ENCODE measurements at places on chromosomes 2 and 18.

GRCh38 chr2:240024766-240025165 is 376 bp downstream of the NDUFA10 start:
- H3K4me1 ChIP-seq, result peaks cover 16% of the 10 kb centered on the region
- H3K36me3 ChIP-seq, result peaks cover 21% of the 10 kb centered on the region
- H3K27me3 ChIP-seq, result peaks cover 4% of the 10 kb centered on the region
- H3K4me3 ChIP-seq, result peak overlapping the region; percentile 93

DNA sequence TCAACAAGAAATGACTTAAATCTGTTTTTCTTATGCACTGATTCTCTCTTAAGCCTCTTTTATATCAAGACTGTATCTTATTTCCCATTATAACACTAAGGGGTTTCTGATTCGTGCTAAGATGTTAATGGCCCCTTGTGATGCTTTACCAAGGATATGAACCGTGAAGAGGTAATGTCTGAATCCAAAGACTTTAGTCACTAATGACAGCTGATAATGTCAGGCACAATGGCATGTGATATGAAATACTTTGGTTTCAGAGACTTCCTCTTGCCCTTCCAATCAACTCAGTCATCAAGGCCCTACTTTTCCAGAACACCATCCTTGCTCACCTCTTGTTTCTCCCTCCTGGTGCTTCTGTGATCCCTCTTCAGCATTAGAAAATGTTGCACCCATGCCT is 262.8 kb downstream of the KCNE4 start:
- no peaks in the 10 kb centered on the region for H3K36me3 ChIP-seq
- H3K4me1 ChIP-seq, result no peaks in the 10 kb centered on the region
- DNase-seq, result no peak
- no peaks in the 10 kb centered on the region for H3K27me3 ChIP-seq

- no peaks in the 10 kb centered on the region for H3K36me3 ChIP-seq
- H3K4me1 ChIP-seq, result peaks cover 7% of the 10 kb centered on the region
- peaks cover 33% of the 10 kb centered on the region for H3K27me3 ChIP-seq
- peak overlapping the region; percentile 78 for H3K4me3 ChIP-seq
Observed at GRCh38 chr2:127025359-127026166, 81.4 kb downstream of the BIN1 start.

- no peaks in the 10 kb centered on the region for H3K36me3 ChIP-seq
- H3K4me3 ChIP-seq, result no peak overlapping the region
- no peak for DNase-seq
- H3K27me3 ChIP-seq, result peaks cover 18% of the 10 kb centered on the region
- no peak overlapping the region for H3K27ac ChIP-seq
Observed at GRCh38 chr2:118319271-118319684, 231.0 kb downstream of the INSIG2 start.

GRCh38 chr2:169143998-169144397 is 74.6 kb downstream of the DHRS9 start:
- H3K27ac ChIP-seq, result no peak overlapping the region
- H3K36me3 ChIP-seq, result no peaks in the 10 kb centered on the region
- no peaks in the 10 kb centered on the region for H3K27me3 ChIP-seq
- DNase-seq, result no peak
- no peak overlapping the region for H3K4me3 ChIP-seq
- H3K4me1 ChIP-seq, result peaks cover 3% of the 10 kb centered on the region

- no peak for DNase-seq
- H3K36me3 ChIP-seq, result no peaks in the 10 kb centered on the region
- H3K27ac ChIP-seq, result no peak overlapping the region
- no peaks in the 10 kb centered on the region for H3K4me1 ChIP-seq
Observed at GRCh38 chr2:34901739-34902138, 1302.6 kb upstream of the FAM98A start.

DNA sequence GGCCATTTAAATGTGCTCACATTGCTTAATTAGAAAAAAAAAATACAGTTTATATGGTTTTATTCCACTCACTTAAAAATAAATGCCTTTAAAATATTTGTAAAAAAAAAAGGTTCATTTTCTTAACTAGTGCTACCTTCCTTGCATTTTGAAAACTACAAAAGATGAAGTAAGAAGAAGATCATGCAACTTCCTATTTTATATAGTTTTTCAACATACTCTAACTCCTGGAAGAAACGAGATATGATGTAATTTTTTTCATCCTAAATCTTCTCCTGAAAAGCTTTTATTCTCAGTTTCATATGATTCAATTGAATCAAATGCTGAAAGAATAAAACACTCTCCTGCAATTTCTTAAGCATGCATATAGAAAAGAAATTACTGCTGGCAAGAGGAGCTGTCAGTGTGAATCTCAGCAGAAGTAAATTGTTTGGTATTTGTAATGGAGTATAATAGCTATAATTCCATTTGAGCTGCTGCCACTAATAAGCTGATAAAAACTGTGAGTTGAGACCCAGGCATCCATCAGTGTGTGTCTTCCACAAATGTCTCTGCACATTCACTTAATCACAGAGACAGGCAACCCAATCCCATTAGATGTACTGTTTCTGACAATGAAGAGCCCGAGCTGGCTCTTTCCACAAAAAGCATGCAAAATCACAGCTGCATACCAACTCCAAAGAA is 3.7 kb downstream of the FTCDNL1 start:
- no peak overlapping the region for H3K4me3 ChIP-seq
- no peaks in the 10 kb centered on the region for H3K27me3 ChIP-seq
- DNase-seq, result no peak
- H3K27ac ChIP-seq, result no peak overlapping the region
- H3K36me3 ChIP-seq, result peaks cover 2% of the 10 kb centered on the region
- H3K4me1 ChIP-seq, result peaks cover 11% of the 10 kb centered on the region

DNA sequence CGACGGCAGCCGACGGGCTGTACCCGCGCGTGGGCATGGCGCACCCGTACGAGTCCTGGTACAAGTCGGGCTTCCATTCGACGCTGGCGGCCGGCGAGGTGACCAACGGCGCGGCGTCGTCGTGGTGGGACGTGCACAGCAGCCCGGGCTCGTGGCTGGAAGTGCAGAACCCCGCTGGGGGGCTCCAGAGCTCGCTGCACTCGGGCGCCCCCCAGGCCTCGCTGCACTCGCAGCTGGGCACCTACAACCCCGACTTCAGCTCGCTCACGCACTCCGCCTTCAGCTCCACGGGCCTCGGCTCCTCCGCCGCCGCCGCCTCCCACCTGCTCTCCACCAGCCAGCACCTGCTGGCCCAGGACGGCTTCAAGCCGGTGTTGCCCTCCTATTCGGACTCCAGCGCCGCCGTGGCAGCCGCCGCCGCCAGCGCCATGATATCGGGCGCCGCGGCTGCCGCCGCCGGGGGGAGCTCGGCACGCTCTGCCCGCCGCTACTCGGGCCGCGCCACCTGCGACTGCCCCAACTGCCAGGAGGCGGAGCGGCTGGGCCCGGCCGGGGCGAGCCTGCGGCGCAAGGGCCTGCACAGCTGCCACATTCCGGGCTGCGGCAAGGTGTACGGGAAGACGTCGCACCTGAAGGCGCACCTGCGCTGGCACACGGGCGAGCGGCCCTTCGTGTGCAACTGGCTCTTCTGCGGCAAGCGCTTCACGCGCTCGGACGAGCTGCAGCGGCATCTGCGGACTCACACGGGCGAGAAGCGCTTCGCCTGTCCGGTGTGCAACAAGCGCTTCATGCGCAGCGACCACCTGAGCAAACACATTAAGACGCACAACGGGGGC is 2.0 kb downstream of the SP9 start:
- peak; percentile 64 for DNase-seq
- peaks cover 37% of the 10 kb centered on the region for H3K4me1 ChIP-seq
- no peaks in the 10 kb centered on the region for H3K36me3 ChIP-seq
- peaks cover 52% of the 10 kb centered on the region for H3K27me3 ChIP-seq
- H3K4me3 ChIP-seq, result peak overlapping the region; percentile 72
- no peak overlapping the region for H3K27ac ChIP-seq

GRCh38 chr18:37672001-37672400 is 106.4 kb upstream of the CELF4 start:
- H3K27ac ChIP-seq, result no peak overlapping the region
- no peak overlapping the region for H3K4me3 ChIP-seq
- no peaks in the 10 kb centered on the region for H3K27me3 ChIP-seq
- no peak for DNase-seq
- H3K4me1 ChIP-seq, result no peaks in the 10 kb centered on the region

- no peak overlapping the region for H3K4me3 ChIP-seq
- no peaks in the 10 kb centered on the region for H3K4me1 ChIP-seq
- no peak for DNase-seq
- H3K27ac ChIP-seq, result no peak overlapping the region
Observed at GRCh38 chr2:119491776-119492525, 32.3 kb downstream of the SCTR start.

DNA sequence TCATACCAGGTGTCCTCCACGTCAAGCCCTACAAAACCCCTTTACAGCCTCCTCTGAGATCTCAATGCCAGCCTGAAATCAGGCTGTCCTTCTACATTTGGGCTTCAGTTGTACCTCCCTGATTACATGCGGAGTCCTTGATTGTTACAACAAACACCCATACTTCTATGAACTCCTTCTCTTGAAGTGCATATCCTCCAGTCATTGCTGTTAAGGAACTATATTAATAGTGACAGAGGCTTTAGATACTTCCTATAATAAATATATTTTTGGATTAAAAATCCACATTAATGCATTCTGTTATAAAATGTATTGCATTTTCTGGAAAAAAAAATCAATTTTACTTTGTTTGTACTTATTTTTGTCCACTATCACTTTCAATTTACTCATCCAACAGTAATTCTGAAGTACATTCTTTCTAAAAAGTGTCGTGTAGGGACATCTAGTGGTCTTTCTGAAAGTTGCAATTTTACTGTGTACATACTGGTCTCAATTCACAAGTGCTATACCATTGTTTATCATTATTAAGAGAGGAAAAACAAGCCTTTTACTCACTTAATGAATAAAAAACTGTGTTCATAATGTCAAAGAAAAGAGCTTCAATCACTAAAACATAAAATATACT is 316.4 kb downstream of the DSEL start:
- no peak for DNase-seq
- no peaks in the 10 kb centered on the region for H3K27me3 ChIP-seq
- no peak overlapping the region for H3K27ac ChIP-seq
- H3K4me3 ChIP-seq, result no peak overlapping the region
- no peaks in the 10 kb centered on the region for H3K4me1 ChIP-seq

DNA sequence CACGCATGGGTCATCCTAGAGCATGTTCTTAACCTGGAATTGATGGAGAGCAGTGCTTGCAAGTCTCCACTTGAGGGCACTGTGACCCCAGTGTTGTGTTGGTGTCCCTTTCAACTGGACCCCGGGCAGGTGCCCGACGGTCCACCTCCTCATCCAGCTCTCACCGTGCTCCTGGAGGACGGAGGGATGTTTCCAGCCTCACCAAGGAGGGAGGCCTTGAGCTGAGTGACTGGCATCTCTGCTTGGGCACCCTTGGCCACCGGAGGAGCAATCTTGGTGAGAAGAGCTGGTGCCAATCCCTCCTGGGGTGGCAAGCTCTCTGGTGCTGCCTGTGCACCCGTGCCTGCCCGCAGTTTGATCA is 45.4 kb upstream of the ASB18 start:
- H3K36me3 ChIP-seq, result no peaks in the 10 kb centered on the region
- no peak for DNase-seq

DNA sequence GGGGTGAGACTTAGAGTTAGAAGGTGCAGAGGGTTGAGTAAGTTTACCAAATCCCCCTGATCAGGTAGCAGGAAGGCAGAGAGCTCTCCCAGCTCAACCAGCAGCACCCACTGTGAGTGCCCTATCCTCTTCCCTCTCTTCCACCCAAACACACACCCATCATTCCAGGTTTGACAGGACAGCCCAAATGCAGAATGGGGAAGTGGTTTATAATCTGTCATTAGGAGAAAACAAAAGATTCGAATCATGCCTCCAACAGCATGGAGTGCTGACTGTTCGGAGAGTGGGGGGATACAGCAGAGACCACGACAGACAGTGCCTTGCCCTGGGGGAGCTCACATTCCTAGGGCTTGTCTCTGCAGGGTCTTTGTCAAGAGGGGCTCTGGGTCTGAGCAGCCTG is 11.7 kb downstream of the CXCR2 start:
- H3K4me1 ChIP-seq, result peaks cover 1% of the 10 kb centered on the region
- no peak for DNase-seq
- no peak overlapping the region for H3K27ac ChIP-seq
- H3K36me3 ChIP-seq, result no peaks in the 10 kb centered on the region

GRCh38 chr2:11406958-11407381 is 59.0 kb downstream of the E2F6 start:
- no peak for DNase-seq
- no peak overlapping the region for H3K27ac ChIP-seq
- no peaks in the 10 kb centered on the region for H3K4me1 ChIP-seq
- no peaks in the 10 kb centered on the region for H3K36me3 ChIP-seq
- H3K4me3 ChIP-seq, result no peak overlapping the region

DNA sequence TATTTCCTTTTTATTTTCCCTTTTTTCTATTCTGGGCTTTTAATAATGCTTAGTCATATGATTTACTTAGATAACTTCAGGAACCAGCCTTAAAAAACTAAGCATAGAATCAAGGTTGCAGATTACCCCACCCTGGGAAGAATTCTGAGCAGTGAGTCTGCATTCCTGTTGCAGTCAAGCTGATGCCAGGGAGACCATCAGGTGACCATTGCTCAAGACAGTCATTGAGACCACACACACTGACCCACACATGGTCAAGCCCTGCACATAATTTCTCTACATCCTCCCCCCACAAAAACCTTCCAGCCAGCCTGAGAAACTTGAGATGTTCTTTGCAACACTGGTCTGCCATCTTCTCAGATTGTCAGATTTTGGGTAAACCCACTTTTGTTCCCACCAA is 83.9 kb downstream of the SH3YL1 start:
- no peak for DNase-seq
- no peak overlapping the region for H3K27ac ChIP-seq
- no peaks in the 10 kb centered on the region for H3K27me3 ChIP-seq
- H3K36me3 ChIP-seq, result no peaks in the 10 kb centered on the region
- H3K4me1 ChIP-seq, result no peaks in the 10 kb centered on the region
- H3K4me3 ChIP-seq, result no peak overlapping the region

- no peaks in the 10 kb centered on the region for H3K36me3 ChIP-seq
- peaks cover 5% of the 10 kb centered on the region for H3K4me1 ChIP-seq
- H3K4me3 ChIP-seq, result no peak overlapping the region
- peaks cover 2% of the 10 kb centered on the region for H3K27me3 ChIP-seq
Observed at GRCh38 chr2:235053651-235054050, 101.8 kb downstream of the SH3BP4 start.
